SHP77 treated with DMSO at 0.1 percent for 48 hours (cell line): ENCODE measurements at places on chromosomes 13 and 19.

GRCh38 chr13:94656766-94657165 lies 55.1 kb downstream of the GPR180 start:
- no peak for DNase-seq

DNA sequence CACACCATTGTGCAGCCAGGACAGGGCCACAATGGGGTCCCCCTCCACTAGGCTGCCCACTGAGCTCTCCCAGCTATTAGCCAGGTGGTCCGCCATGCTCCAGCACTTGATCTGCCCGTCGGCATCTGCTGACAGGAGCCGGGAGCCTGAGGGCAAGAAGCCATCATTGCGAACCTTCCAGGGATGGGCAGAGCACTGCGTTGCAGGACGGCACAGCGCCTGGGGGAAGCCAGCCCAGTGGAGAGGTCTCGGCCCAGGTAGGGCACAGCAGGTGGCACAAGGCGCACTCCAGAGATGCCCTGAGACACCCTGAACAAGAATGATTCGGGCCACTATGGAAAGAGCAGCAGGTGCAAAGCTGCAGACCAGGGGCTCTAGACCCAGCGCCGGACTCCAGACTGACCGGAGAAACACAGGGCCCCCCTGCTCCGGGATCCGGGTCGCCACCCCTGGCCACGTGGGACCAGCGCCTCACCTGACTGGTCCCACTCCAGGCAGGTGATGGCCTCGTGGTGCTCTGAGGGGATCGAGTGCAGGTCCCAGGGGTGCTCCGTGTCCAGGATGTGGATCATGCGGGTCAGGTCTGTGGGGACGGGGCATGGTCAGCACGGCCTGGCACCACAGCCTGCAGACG lies 3.2 kb downstream of the MED16 start:
- no peak for DNase-seq

DNA sequence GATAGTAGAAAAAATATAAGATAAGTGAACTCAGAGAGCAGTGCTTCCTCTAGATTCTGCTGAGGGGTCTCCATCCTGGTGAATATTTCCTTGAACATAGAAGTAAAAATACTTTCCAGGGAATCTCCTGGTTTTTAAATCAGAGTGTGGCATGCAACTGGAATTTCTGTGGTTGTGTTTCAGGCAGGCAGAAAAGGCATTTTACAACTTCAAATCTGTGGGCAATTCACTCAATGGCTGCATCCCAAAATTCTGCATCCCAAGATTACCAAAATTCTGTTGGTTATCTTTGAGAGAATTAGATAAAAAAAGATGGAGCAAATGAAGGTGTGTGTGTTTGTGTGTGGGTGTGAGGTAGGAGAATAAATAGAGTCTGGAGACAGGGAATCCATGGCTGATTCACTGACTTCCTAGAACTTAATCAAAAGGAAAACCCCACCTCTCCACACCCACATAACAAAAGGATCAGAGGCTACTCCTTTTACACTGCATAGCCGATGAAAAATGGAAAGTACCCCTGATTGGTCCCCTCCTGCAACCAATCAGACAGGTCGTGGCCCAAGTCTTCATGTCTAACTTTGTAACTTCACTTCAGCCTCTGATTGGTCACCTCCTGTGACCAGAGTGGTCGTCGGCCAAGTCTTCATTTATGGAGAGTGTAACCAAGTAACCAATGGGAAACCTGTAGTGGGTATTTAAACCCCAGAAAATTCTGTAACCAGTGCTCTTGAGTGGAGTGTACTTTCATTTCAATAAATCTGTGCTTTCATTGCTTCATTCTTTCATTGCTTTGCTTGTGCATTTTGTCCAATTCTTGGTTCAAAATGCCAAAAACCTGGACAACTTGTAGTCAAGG lies 112.8 kb downstream of the DLEU7 start:
- no peak for DNase-seq

- no peak for DNase-seq
These were observed at the start of gene CBLC for GRCh38 chr19:44777715-44778347. Gene CBLC, plus strand, starts transcription at chr19:44777890. Its CDS starts 42 bp downstream, at chr19:44777932.

GRCh38 chr13:40671956-40672764 lies 5.7 kb upstream of the FOXO1 start:
- peak; percentile 48 for DNase-seq

DNA sequence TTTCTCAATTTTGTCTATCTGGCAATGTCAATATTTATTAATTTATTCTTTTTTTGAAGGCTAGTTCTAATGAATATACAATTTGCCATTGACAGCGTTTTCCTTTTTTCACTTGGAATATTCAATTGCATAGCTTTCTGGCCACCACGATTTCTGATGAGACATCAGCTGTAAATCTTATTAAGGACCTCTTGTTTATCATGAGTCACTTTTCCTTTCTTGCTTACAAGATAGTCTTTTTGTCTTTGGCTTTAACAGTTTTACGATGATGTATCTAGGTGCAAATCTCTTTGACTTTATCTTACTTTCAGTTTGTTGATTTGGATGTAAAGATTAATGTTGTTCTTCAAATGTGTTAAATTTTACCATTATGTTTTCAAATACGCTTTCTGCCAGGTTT lies 991.6 kb upstream of the SLC10A2 start:
- no peak for DNase-seq

DNA sequence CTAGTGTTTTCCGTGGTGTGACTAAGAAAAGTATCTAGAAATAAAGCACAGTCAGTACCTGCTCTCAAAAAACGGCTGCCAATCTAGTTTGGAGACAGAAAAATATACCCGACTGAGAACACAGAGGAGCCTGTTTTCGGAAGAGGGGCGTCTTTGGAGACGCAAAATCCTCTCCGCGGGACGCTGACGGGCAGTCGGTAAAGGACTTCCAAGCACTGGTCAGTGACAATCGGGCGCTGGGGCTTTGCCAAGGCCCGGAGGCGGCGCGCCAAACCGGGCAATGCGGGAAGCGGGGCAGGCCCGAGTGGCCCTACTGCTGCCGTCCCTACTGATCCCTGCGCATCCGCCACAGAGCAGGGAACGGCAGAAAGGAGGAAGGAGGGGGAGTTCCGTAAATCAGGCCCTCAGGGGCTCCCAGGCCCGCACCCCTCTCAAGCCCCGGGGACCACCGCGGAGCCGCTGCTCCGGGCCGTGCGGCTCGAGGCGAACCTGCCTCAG lies 588 bp upstream of the DPY19L3 start:
- DNase-seq, result no peak

- no peak for DNase-seq
These were observed 56.6 kb downstream of the CEBPG start for GRCh38 chr19:33429891-33430673.

DNA sequence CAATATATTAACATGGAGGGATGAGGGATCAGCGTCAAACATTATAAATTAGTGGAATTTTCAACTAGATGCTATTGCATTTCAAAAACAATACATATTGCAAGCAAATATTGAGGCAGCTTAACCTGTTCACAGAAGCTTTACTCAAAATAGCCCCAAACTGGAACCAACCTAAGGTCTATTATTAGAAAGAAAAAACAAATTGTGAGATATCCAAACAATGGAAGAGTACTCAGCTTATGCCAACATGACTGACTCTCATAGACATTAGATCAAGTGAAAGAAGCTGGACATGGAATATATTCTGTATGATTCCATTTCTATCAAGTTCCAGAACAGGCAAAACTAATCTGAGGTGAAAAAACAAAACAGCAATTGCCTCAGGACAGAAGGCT lies 27.6 kb upstream of the NEK3 start:
- no peak for DNase-seq

GRCh38 chr19:56133858-56134653 lies 7.0 kb upstream of the ZNF444 start:
- DNase-seq, result no peak

DNA sequence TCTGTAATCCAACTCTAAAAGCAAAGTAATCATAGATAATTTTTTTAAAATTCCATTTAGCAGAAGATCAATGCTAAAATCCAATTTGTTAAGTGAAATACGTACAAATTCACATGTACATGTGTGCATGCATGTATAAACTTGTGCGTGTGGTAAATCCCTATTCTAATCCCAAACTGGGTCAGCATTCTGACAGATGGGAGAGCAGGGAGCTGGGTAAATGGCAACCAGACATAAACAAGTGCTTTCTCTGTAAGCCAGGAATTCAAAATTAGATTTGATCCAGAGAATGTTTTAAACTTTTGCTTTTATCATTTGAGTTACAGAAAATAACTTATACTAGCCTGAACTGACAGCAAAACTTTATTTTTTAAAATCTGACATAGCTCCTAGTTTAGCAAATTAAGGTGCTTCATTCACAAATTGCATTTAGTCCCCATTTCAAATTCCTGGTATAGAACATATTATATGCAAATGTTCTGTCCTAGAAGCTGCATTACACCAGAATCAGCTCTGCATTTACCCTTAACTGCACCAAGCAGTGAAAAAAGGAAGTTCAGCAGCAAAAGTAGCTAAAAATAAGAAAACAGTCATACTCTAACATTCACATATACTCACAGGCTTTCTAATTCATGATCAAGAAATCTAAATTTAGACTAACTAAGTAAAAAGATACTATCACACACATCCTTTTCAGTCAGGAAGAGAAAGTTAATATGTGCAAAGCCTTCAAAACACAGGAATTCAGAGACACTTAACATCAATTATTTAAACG lies 32.6 kb downstream of the UBL3 start:
- DNase-seq, result no peak
